Brain pericyte (primary cell): ENCODE measurements at places on chromosomes 6 and 20.
A peak's percentile ranks its signal among the peaks of the same experiment; 100 is the strongest.

DNA sequence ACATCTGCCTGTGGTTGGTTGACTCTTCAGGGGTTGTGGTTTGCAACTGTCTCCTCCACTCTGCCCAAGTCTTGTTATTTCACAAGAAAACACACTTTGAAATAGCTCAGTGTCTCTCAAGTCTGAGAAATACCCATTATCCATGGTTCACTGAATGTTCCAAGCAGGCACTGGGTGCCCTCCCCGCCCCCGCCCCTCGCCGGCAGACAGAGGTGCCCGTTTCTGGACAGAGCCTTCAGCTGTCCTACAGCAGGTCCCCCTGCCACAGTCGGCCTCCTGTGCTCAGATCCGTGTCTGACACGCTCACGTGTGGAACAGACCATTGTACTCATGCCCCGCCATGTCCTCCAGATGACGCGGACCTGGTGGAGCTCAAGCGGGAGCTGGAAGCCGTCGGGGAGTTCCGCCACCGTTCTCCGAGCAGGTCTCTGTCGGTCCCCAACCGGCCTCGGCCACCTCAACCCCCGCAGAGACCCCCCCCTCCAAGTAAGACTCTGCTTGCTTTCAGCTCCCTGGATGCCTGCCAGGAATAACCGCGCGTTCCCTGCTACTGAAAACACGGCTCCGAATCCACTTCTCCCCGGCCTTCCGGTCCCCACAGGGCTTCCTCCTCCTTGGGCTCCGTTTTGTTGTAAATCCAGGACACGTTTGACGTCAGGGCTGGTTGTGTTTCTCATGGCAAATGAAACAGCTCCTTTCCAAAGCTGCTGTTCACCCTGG lies 81.4 kb downstream of the SERAC1 start:
- DNase-seq, result peak; percentile 45

DNA sequence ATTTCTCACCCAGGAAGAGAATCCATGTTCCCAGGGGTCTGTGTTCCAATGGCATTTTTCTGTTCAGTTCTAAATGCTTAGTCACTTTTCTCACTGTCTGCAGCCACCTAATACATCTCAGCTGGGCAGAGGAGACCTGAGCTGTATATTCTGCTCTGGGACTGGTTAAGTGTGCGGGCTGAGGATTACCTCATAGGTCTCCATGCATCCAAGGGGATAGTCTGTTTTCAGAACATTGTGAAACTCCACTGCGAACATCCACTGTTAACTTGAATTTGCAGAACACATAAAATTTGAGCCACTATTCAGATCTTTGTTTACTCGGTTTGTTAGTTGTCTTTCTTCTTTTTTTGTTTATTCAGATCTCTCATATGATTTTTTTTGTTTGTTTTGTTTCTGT lies 947.1 kb downstream of the TFAP2A start:
- no peak for DNase-seq

- no peak for DNase-seq
Observed at GRCh38 chr6:155883741-155884140, 428.1 kb upstream of the NOX3 start.

GRCh38 chr6:69735027-69735426 lies 61.8 kb downstream of the LMBRD1 start:
- no peak for DNase-seq
